ENCODE measurements at places on chromosomes 12 and 14.

GRCh38 chr12:62078020-62078419 is 182.2 kb upstream of the USP15 start:
- DNase-seq: no peak

- no peak for DNase-seq
These were observed 54.3 kb upstream of the PYGL start for GRCh38 chr14:50998612-50999011.

DNA sequence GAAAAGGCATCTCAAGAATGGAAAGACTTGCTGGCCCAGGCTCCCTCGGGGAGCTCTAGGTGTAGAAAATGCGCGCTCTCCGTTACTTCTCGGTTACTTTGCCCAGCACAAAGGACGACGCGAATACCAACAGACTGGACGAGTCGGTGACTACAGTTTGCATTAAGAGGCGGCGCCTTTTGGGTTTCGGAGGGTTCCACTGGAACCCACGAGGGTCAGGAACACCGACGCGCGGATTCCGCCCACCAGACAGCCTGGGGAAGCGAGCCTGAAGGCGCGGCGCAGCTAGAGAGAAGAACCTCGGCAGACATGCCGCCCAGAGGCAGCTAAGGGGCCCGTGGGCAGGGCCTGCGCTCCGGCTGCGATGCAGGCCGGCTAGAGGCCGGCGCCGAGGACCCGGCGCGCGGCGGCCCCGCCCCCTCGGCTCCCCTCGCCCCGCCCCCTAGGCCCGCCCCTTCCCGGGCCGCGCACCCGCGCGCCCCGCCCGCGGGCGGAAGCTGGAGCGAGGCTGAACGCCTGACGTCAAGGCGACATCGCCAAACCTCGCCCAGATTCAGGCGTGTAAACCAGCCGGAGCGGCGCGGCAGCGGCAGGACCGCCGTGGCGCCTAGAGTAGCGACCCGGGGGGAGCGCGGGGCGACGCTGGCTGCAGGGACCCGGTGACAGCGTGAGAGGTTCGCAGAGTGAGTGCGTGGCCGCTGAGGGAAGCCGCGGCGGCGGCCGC is at the start of gene RAP1B:
TSS of gene RAP1B (plus strand) at position 530 of the 724 bp plus-strand sequence. CDS start 37,826 bp downstream, outside the sequence.
- DNase-seq: peak; percentile 84

DNA sequence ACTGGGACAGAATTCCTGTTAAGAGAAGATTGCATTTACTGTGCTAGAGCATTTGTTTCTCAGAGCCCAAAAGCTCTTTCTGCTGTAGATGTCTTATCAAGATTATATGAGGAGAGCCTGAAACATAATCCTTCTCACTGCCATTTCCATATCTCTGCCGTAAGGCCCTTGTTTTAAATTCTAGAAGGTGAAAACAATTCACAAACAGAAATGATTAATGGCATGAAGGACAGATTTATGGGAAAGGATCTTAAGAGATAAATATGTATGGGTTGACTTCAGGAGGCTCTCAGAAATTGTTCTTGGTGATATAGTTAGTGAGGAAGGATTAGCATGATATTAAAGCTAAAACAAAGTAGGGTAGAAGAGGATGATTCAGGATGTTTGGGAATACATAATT is 40.8 kb upstream of the PRICKLE1 start:
- no peak for DNase-seq

DNA sequence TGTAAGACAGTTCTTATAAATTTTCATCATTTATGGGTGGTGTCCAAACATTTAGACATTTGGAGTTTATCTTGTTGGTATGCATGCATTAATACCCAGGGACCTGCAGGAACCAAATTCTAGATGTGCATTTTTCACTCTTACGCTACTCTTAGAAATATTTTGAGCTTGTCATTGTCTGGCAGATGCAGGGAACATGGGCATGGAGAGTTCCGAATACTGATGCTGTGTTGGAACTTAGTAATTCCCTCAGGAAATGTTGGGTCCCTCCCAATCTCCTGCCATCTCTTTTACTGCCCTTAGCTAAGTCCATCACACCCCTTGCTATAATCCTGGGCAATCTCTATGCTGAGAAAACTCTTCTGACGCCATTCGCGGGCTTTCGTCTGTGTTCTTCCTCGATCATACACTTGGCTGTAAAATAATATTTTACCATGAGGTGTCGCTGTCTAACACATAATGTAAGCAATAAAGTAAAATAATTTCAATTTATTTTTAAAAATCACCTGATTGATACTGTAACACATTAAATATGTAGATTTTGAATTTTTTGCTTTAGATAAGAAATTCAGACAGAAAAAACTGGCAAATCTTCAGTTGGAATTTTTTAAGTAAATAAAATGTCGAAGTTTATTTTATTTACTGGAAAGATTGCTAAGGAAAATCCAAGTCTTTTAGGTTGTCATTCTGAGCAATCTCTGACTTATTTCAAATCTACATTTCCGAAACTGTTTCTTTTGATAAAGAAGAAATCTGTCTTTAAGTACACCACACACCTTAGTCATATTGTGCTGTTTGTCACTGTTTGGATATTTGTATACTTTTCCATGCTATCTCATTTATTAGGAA is 304.1 kb upstream of the SSTR1 start:
- DNase-seq: peak; percentile 52

GRCh38 chr14:86938320-86938719 is 1054.7 kb downstream of the GALC start:
- DNase-seq: no peak

DNA sequence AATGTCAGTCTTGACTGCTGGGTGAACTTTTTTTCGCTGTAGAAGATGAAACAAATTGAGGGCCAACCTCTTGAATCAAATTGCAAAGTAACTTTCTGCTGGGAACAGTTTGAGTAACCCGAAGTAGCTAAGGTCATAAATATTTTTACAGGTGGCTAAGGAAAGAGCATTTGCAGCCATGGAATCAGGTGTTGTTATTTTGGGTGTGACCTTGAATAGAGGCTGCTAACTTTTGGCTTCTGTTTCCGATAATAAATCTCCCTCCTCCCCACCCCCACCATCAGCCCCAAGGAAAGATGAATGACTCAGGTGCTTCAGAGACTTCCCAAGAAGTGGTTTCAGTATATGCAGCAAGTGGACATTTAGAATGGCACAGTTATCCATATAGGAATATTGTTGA is 571.7 kb downstream of the DIO2 start:
- no peak for DNase-seq

- no peak for DNase-seq
These were observed at the start of gene GPR132 for GRCh38 chr14:105065280-105066228. Gene GPR132, minus strand, starts transcription at chr14:105065430. Its CDS starts 10,010 bp downstream, at chr14:105055420.

GRCh38 chr12:29762637-29763300 is 21.0 kb downstream of the TMTC1 start:
- no peak for DNase-seq

- no peak for DNase-seq
These were observed 460.6 kb downstream of the AACS start for GRCh38 chr12:125525879-125526278.

DNA sequence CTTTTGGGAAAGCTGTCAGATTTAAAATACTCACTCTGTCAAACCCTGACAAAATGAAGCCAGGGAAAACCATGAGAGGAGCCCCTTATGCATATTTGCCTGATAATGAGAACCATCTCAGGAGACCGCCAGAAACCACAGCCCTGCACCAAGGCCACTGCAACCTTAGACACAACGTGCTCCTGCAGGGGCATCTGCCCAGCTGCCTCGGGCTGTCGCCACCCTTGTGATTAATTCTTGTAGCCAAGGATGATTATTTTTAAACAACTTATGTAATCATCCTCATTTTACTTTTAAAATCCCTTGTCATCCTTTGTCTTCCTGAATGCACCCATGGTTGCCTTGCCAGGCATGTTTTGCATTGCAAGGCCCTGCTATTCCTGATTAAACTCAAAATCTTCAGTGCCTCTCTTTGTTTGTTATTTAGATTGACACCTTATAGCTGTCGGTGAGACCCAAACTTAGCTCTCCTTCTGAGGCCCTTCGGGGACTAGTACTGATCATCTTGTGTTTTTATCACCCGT is 766.4 kb upstream of the TMEM132C start:
- DNase-seq: no peak

GRCh38 chr14:93906341-93907329 is 20.5 kb upstream of the FAM181A start:
- peak; percentile 84 for DNase-seq

- DNase-seq: peak; percentile 93
These were observed 42.5 kb downstream of the SLC2A13 start for GRCh38 chr12:40063414-40063813.

- no peak for DNase-seq
These were observed 72.5 kb upstream of the DUSP6 start for GRCh38 chr12:89424846-89425245.

GRCh38 chr12:32603858-32604257 is 75.2 kb upstream of the DNM1L start:
- DNase-seq: no peak

DNA sequence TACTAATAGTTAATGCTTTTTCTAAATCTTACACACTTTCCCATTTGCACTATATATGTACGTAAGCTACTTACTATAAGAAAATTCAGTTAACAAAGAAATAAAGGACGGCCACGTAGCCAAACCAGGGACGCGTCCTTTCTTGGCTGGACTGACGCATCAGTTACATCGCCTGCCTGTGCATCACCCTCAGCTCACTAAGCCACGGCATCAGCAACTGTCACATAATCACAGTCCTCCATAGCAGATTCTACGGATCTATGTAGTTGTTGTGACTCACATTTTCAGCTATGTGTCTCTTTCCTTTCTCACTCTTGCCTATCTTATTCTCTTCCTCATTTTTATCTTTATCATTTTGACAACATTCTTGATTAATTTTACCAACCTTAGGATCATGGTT is 38.1 kb upstream of the C12orf50 start:
- no peak for DNase-seq

DNA sequence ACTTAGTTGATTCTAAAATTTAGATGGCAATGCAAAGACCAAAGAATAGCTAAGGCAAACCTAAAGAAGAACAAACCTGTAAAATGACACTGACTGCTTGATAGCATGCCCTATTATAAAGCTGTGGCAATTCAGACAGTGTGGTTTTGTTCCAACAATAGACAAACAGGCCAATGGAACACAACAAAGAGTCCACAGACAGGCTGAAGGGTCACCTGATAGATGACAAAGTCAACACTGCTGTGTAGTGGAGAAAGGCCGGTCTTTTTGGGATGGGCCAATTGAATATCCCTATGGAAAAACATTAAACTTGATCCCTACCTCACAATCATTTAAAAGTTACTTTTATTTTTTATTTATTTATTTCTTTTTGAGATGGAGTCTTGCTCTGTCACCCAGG is 33.8 kb upstream of the SLC25A3 start:
- no peak for DNase-seq

DNA sequence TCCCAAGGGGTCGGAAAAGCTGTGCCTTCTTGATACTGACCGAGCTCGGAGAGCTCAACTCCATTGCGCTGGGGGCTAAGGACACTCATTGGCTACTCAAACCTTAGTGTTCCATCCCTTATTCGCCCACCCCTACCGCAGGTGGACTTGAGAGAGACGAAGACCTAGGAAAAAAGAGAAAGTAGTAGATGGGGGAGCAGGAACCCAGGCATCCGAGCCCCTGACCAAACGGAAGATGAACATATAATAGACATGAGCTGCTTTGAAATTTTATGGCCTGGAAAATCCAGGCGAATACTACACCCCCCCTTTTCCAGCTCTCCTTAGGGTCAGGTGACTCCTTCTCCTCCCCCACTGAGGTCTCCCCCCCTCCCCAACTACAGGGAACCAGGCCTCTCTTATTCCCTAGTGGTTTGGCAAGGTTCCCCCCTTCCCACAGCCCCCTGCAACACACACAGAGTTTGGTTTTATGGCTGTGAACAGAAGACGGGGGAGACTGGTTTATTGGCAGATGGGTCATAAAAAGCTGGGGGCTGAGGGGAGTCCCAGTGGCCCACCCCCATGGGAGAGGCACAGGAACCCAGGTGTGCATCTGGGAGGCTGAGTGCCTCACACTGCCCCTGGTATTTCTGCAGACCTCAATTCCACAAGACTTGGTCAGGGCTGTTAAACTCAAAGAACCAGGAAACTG is 1.6 kb downstream of the GDF11 start:
- no peak for DNase-seq

GRCh38 chr12:54385251-54385914 is 850 bp upstream of the ZNF385A start:
- no peak for DNase-seq

DNA sequence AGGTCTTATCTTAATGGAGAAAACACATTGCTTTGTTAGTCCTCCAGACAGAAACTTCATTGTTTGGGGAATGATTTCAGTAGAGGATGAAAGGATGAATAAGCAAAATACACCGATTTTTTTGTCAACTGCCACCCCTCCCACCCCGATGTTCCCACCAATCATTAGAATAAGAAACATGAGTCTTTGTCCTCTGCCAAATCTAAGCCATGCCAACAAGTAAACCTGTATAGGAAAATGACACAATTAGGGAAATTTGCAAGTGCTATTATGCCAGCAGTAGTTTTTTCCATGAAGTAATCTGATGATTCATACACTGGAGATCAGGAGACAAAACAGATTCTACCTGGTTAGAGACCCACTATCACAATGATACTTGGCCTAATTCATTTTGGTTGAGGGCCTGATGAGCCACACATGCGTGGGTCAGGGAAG is 35.9 kb downstream of the FLRT2 start:
- peak; percentile 4 for DNase-seq

DNA sequence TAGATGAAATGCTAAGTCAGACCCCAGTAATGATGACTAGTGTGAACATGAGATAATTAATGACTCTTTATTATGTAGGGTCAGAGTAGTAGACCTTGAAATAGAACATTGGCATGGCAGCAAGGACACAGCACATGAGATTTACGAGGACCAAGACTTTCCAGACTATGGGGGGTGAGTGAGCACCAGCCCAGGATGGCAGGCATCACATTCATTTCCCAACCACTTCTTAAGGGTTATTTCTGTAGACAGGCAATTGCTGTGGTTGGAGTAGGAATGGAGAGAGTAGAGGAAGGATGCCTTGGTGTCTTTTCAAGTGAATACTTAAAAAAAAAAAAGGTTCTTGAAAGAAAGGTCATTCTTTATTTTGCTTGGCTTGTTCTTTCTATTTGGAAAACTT is 189.4 kb upstream of the DYRK2 start:
- no peak for DNase-seq

GRCh38 chr14:55936691-55937090 is 181.5 kb upstream of the PELI2 start:
- no peak for DNase-seq

GRCh38 chr14:54475911-54476310 is 12.9 kb downstream of the GMFB start:
- DNase-seq: no peak

DNA sequence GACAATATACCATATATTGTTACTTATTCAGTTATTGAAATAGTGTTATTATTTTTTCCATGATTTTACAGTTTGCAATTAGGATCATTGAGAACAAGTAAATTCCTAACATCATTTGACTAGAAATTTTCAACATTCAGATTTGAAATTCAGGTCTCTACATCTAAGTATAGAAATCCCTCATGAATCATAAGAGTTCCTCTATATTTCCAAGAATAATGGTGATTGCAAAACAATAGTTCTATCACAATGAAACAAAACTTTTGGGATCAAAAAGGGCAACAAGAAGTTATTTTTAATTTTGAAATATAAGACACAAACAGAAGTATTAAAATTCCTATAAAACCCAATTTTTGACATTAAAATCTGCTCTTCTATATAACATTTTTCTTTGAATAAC is 10.8 kb downstream of the CLEC1A start:
- DNase-seq: no peak

Data from COR-L47 (cell line).